ENCODE measurements at places on chromosomes 2 and 18. TPM values are rescaled to one million over a fixed set of nuclear protein-coding genes. Genes with fewer than 3 reads are reported as not detected.

The ADRA2B gene
- 2.8 TPM for total RNA-seq

The MEP1B gene
- 0.23 TPM for total RNA-seq

The DNAJC5G gene
- not detected for total RNA-seq

DNA sequence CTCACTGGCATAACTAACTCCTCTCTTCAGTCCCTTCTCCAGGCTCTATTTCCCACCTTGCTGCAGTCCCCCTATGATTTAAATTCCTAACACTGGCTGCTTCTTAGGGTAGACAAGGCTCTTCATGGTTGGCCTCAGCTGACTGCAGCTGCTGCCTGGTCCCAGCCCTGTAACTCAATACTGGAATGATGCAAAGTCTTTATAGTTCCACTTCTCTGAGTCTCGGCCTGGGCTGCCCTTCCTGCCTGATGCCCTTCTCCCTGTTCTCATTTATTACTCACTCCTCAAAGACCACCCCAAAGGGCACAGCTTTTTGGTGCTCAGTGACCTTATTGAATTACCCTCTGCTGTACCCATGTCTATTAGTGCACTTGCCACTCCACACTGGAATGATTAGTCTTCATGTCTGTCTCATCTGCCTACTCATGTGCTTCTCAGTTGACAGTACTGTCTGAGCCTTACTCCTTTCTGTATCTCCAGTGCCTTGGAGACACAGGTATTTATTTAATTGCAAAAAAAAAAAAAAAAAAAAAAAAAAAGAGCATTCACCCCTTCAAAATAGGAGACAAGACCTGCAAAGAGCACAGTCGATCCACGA, 199.4 kb upstream of the REV1 start:
- H3K36me3 ChIP-seq = no peaks in the 10 kb centered on the region
- DNase-seq = no peak
- no peak overlapping the region for H3K27ac ChIP-seq
- H3K27me3 ChIP-seq = no peaks in the 10 kb centered on the region
- H3K4me1 ChIP-seq = peaks cover 13% of the 10 kb centered on the region

The CFC1 gene
- not detected for total RNA-seq

The RUFY4 gene
- total RNA-seq = not detected

The DTNA gene
- total RNA-seq = 221 TPM

GRCh38 chr18:37124516-37124915, 295.6 kb downstream of the KIAA1328 start:
- no peaks in the 10 kb centered on the region for H3K36me3 ChIP-seq
- DNase-seq = no peak
- no peak overlapping the region for H3K27ac ChIP-seq

DNA sequence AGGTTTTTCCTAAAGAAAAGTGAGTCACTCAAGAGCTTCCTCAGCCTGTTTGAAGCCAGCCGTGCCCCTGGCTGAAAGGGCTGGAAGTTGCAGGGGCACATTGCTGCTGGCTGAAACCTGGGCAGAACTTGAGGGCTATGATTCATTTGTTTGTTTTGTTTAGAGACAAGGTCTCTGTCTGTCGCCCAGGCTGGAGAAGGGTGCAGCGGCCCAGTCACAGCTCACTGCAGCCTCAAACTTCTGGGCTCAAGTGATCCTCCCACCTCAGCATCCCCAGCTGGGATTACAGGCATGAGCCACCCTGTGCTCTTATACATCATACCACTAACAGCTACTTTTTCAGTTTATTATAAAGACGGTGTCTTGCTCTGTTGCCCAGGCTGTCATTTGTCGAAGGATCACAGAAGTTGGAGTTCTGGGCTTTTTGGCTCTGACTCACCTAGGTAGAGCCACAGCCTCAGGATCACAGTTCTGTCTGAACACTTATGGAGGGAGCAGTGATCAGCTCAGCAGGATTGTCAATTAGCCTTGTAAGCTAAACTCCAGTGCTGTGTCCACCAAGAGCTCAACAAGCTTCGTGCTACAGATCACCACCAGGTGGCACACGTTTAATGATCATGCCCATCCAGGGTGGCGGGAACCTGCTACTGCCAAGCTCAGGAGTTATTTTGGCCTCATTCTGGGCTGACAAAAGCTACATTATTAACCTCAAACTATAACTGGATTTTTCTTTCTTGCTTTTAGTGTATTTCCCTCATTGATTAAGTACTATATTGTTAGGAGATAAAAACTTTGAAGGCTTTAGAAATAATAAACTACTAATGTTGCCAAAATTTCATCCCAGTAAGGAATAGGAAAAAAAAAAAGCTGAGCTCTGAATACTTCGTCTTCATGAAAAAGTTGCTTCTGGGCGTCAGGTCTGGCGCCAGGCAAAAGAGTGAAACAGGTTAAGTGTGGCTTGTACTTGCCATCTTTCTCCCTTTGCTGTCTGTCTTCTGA, 57.9 kb downstream of the ARHGEF33 start:
- no peaks in the 10 kb centered on the region for H3K27me3 ChIP-seq
- DNase-seq = no peak
- no peak overlapping the region for H3K4me3 ChIP-seq
- no peaks in the 10 kb centered on the region for H3K36me3 ChIP-seq
- H3K4me1 ChIP-seq = peaks cover 7% of the 10 kb centered on the region

DNA sequence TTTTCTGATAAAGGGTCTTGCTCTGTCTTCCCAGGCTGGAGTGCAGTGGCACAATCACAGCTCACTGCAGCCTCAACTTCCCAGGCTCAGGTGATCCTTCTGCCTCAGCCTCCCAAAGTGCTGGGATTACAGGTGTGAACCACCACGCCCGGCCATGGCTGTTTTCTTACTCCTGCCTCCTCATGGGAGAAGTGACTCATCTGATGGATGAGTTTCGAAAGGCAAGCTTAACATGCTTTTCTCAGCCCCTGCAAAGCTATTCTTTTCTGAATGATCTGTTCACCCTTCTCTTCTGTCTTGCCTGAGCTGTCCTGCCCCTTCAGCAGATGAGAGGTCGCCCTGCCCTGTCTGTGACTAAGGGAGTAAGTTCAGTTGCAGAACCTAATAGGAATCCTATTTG, 929 bp upstream of the CREG2 start:
- no peak for DNase-seq
- no peaks in the 10 kb centered on the region for H3K36me3 ChIP-seq
- peaks cover 10% of the 10 kb centered on the region for H3K27me3 ChIP-seq
- no peak overlapping the region for H3K4me3 ChIP-seq
- no peak overlapping the region for H3K27ac ChIP-seq

DNA sequence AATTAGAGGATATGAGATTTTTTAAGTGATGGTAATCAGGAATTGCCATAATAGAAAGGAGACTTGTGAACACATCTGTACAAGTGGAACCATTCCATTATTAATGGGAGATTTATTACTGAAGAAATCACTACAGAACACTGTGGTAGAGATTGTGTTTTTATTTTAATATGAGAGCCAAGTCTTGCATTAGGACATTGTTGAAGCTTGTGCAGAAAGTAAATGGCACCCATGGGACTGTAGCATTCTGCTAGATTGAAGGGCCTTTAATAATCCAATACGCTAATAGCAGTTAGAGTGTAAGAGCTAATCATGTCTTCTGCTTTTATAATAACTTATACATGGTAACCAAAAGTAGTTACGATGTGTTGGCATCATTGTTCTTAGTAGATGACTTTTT, 83.6 kb downstream of the VRK2 start:
- no peak for DNase-seq
- H3K27ac ChIP-seq = no peak overlapping the region
- H3K27me3 ChIP-seq = no peaks in the 10 kb centered on the region
- no peaks in the 10 kb centered on the region for H3K36me3 ChIP-seq

The DOK6 gene
- total RNA-seq = 0.83 TPM

GRCh38 chr2:60438653-60439052, 114.8 kb downstream of the BCL11A start:
- no peak for DNase-seq
- H3K4me1 ChIP-seq = no peaks in the 10 kb centered on the region
- H3K4me3 ChIP-seq = no peak overlapping the region
- H3K27me3 ChIP-seq = no peaks in the 10 kb centered on the region
- no peaks in the 10 kb centered on the region for H3K36me3 ChIP-seq
- no peak overlapping the region for H3K27ac ChIP-seq

The SH3RF3 gene
- 6.3 TPM for total RNA-seq

GRCh38 chr2:60796573-60797509, 40.8 kb downstream of the PAPOLG start:
- DNase-seq = peak; percentile 10
- no peak overlapping the region for H3K4me3 ChIP-seq
- no peak overlapping the region for H3K27ac ChIP-seq
- peaks cover 39% of the 10 kb centered on the region for H3K36me3 ChIP-seq

Data from esophagus muscularis mucosa (tissue), 4 donors.